Mesendoderm (in vitro differentiated cells): ENCODE measurements at places on chromosomes 12 and 14.
A peak's percentile ranks its signal among the peaks of the same experiment; 100 is the strongest.

DNA sequence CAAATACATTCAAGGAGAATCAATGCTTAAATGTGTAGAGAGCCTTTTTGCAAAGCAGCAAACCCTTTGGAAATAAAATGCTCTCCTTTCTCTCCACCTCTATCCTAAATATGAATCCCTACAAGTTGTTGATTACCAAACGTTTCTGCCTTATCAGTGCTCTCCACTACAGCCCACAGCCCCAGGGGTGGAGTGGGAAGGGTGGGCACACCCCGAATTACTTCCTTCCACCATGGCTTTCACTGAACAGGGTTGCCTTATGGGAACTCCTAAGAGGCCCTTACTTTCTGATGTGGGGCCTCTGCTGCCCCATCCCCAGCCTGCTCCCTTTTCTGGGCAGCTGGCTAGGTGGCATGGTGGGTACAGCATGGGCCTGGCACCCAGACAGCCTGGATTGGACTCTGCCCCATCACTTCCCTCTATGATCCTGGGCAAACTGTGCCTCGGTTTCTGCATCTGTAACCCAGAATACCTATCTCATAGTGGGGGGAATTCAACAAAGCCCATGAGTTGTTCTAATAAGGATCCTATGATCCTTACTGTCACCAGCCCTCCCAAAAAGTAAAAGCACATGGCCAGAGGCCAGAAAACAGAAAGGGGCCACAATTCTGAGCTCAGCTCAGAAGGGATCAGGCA is 16.1 kb downstream of the AK7 start:
- no peak for DNase-seq

DNA sequence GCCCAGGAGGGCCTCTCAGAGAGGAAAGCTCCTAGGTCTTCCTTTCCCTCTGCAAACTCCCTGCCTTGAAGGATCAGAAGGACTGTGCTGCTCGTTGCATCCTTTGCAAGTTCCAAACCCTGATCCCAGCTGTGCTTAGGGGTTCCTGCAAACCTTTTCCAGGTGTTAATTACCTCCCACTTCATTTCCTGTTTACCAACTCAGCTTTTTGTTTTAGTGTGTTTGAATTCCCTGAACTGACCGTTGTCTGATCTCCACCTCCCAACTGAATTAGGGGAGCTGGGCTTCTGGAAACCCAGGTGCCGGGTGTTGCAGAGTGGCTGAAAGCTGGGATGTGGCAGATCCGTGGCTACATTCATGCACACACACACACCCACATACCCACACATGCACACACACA is 20.6 kb upstream of the BDKRB1 start:
- peak; percentile 33 for DNase-seq

DNA sequence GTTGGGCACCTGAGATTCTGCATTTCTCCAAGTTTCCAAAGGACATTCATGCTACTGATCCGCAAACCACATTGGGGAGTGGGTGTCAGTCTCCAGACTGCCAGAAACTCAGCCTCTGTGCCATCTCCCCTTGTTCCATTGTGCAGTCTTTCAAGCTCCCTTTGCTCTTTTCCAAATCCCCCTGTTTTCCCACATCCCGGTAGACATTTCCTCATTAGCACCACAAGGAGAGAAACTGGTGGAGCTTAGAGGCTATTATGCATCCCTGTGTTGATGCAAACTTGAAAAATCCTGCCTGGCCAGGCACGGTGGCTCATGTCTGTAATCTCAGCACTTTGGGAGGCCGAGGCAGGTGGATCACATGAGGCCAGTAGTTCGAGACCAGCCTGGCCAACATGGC is 10.7 kb downstream of the CCDC63 start:
- DNase-seq: no peak

DNA sequence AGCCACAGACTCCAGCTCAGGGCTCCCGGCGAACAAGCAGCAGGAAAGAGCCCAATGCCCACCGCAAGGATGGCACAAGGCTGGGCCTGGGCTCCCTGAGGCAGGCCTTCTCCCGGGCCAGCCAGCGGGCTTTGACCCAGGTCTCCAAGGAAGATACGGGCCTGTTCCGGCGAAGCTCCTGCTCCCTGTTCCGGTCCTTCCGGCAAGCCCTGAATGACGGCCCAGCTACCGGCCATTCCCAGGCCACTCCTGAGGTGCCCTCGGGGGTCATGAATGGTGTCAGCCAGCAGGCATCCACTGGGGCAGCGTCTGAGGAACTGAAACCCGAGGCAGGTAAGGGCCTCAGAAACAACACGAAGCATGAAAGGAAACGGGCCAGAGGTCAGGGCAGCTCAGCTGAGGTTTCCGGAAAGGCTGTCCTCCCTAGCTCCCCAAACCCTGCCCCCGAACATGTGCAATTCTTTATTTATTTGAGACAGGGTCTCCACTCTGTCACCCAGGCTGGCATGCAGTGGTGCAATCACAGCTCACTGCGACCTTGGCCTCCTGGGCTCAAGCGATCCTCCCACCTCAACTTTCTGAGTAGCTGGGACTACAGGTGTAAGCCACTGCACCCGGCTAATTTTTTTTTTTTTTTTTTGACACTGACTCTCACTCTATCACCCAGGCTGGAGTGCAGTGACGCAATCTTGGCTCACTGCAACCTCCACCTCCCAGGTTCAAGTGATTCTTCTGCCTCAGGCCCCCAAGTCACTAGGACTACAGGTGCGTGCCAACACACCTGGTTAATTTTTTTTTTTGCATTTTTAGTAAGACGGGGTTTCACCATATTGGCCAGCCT is 6.0 kb downstream of the EXOC3L4 start:
- DNase-seq: no peak

DNA sequence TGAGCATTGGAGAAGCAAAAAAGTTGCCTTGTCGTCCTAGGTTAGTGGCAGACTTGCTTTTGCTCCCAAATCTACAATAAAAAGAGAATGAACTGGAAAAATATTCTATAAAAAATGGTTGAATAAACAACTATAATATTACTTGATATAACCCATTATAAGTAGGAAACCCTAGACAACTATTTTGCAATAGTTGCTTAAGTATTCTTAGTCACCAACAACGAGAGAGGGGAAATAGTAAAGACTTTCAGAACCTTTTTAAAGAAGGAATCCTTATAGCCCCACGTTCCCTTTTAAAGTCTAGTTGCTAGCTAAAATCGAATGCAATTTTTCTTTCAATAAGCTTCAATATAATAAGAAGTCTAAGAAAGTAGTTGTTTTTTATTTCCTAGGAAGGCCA is 17.5 kb downstream of the AQP6 start:
- DNase-seq: no peak

- DNase-seq: no peak
Observed at GRCh38 chr12:44703182-44703910, 172.8 kb downstream of the NELL2 start.

DNA sequence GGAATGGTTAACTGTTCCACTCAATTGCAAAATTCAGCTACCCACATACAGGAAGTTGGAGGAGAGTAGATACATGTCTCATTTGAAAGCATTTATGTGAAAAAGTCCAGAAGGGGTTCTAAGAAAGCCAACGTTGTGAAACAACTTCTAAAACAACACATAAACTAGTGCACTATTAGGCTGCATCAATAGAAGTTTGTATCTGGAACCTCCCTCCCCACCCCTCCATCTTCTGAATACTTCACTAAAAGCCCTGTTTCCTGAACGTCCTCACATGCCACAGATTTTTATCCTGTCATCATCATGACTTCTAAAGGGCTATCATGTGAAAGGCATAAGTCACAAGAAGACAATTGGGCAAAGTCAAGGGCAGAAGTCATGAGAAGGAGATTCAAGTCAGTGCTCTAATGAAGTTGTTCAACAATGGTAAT is 5.5 kb downstream of the KRT79 start:
- DNase-seq: no peak

DNA sequence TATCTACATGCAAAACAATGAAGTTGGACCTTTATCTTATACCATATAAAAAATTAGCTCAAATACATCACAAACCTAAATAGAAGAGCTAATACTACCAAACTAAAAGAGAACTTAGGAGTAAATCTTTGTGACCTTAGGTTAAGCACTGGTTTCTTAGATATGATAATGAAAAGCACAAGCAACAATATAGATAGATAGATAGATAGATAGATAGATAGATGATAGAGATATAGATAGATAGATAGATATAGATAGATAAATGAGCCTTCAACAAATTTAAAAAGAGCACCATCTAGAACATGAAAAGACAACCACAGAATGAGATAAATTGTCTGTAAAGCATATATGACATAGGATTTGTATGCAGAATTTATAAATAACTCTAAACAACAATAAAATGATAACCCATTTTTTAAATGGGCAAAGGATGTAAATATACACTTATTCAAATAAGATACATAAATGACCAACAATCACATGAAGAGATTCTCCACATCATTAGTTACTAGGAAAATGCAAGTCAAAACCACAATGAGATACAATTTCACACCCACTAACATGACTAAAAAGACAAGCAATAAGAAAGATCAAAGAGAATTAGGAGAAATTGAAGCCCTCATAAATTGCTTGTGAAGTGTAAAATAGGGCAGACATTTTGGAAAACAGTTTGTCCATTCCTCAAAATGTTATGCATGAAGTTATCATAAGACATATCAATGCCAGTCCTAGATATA is 293.7 kb downstream of the BTG1 start:
- DNase-seq: no peak

- no peak for DNase-seq
Observed at GRCh38 chr14:97177635-97178034, 380.5 kb downstream of the VRK1 start.

DNA sequence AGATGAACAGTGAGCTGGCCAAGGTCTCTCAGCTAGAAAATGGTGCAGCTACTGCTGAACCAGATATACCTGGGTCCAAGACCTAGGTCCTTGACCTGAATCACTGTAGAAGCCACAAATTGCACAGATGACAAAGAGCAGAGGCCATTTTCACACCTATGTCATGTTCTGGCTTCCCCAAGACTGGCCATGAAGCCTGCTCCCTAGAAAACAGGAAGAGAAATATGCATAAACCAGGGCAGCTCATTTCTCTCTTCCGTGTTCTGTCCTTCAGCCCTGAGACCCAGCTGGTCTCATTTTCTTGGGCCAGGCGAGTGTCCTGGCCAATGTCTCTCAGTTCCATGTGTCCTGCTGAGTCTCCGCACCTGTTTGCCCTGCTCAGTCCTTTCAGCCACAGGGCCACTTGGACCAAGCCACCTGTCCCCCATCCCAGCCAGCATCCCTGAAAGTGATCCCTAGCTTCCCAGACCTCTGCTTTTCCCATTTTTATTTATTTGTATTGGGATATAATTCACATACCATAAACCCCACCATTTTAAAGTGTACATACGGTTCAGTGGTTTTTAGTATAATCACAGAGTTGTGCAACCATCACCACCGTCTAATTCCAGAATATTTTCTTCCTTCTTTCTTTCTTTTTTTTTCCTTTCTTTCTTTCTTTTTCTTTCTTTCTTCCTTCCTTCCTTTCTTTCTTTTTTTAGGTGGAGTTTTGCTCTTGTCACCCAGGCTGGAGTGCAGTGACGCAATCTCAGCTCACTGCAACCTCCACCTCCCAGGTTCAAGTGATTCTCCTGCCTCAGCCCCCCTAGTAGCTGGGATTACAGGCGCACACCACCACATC is 27.0 kb downstream of the P2RX7 start:
- no peak for DNase-seq

DNA sequence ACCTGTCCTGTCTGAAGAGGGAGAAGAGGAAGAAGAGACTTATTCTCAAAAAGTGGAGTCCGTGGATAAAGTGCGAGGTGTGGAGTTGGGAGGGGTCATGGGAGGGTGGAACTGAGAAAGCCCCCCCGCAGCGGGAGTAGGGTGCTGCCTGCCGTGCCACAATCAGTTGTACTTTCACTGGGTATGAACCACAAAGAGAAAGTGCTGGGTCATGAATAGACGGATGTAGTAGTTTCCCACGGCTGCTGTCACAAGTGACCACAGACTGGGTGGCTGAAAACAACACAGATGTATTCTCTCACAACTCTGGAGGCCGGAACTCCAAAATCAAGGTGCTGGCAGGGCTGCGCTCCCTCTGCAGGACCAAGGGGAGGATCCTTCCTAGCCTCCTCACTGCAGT is 5.5 kb downstream of the DNAH10 start:
- no peak for DNase-seq

DNA sequence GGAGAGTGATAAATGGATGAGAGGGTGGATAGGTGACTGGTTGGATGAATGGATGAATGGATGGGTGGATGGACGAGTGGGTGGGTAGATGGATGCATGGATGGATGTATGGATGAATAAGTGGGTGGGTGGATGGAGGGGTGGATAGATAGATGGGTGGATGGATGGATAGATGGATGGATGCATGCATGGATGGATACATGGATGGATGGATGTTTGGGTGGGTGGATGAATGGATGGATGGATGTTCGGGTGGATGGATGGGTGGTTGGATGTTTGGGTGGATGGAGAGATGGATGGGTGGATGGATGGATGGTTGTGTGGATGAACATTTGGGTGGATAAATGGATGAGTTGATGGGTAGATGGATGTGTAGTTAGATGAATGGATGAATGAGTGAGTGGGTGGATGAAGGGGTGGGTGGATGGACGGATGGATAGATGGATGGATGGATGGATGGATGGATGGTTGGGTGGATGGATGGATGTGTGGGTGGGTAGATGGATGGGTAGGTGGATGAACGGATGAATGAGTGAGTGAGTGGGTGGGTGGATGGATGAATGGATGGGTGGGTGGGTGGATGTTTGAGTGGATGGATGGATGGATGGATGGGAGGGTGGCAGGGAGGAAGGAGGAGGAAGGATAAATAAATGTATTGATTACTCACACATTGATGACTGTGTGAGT is 9.7 kb upstream of the TMEM179 start:
- DNase-seq: no peak

DNA sequence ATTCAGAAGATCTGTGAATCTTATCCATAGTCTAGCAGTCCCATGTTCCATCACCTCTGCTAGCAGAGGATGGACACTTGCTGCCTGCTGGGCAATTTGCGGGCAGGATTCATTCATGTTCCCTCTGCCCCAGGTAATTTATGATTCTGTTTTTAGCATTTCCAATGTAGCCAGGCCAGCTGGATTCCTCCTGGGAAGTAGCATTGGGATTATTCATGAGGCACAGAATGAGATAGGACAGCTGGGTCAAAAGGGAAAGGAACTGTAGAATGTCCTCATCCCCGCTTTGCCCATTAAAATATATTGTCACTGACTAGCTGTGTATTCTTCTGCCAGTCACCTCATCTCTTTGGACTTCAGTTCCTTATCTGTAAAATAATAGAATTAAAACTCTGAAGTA is 68.7 kb downstream of the SLC35F4 start:
- no peak for DNase-seq
